ENCODE measurements at places on chromosomes 3 and 15. TPM values are rescaled to one million over a fixed set of nuclear protein-coding genes. Genes with fewer than 3 reads are reported as not detected.

GRCh38 chr3:177110895-177111294 is 86.4 kb downstream of the TBL1XR1 start:
- no peak for DNase-seq

DNA sequence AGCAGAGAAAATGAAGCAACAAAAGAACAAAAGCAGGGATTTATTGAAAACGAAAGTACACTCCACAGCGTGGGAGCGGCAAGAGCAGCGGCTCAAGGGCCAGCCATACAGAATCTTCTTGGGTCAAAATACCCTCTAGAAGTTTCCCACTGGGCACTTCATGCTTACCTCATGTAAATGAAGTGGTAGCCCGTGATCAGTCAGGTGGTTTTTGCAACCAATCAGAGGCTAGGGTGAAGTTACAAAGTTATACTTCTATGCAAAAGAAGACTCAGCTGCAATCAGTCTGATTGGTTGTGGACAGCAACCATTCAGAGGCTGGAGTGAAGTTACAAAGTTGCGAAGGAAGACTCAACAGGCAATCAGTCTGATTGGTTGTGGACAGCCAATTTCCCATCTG is 37.8 kb upstream of the TRH start:
- peak; percentile 79 for DNase-seq

- DNase-seq, result peak; percentile 81
Measured at GRCh38 chr3:11591391-11592282, 52.1 kb downstream of the VGLL4 start.

DNA sequence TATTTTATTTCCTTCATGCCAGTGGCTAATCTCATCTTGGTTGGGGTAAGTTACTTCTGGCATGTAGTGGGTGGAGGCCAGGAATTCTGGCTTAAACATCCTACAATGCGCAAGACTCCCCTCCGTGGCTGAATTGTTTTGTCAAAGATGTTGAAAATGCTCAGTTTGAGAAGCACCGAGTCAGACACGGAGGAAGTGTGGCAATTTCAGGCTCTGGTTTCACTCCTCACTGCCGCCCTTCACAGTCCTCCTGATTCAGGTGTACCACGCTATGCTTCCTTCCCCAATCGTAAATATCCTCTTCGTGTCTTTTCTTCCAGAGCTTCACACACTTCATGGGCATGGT is 150.7 kb downstream of the OPA1 start:
- no peak for DNase-seq

DNA sequence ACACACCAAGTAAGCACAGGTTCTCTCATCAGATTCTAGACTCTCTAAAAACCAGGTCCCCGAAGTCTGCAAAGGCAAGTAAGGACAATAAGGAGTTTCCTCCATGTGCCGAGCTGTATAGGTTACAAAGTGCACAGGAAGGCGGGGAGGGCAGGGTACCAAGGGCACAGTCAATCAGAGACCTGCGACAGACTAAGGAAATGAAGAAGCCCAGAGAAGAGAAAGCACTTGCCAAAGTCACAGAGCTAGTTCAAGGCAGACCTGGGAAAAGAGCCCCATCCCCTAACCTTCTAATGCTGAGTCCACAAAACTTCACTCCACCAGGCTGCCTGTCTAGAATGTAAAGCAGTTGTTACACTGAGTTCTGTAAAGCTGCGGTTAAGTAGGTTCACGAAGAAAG is 1.7 kb downstream of the SEC13 start:
- DNase-seq, result no peak

The FSIP1 gene
- 4.2 TPM for total RNA-seq

The DUOX2 gene
- not detected for total RNA-seq

The CSTA gene
- 15.2 TPM for total RNA-seq

The DUOXA2 gene
- not detected for total RNA-seq

The HPS3 gene
- 33.0 TPM for total RNA-seq

The CCDC39 gene
- total RNA-seq, result 0.27 TPM

The DNAH1 gene
- total RNA-seq, result 3.4 TPM

The TAGLN3 gene
- total RNA-seq, result not detected

The RASA2 gene
- 28.9 TPM for total RNA-seq
